ENCODE measurements at places on chromosomes 1 and 21.

- DNase-seq, result peak; percentile 69
These were observed 10.9 kb downstream of the ERRFI1 start for GRCh38 chr1:8015036-8015808.

DNA sequence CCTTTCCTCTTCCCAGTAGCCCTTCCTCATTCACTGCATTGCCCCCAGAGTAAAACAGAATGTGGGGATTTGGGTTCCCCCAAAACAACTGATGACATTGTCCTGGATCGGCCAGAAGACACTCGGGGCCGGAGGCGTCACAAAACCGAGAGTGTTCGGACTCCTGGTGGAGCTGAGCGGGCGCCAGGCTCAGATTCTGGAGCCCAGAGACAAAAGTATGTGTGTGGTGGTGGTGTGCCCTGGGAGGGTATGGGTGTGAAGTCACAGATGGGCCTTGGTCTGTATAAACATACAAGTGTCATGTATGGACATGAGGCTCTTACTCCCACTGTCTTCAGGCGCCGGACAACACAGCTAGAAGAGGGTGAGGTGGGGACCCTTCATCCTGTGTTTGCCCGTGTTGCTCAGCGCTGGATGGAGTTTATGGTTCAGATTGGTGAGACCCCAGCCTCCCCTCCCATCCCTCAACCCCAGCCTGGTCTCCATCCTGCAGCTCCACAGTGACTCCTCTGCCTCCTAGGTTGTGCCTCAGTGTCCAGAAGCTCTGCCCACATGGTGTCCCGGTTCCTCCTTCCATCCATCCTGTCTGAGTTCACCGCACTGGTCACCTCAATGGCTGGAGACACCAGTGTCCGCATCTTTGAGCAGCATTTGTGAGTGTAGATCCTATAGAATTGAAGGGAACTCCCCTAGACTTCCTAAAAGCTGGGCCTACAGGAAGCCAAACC is 12.4 kb downstream of the HYI start:
- no peak for DNase-seq

DNA sequence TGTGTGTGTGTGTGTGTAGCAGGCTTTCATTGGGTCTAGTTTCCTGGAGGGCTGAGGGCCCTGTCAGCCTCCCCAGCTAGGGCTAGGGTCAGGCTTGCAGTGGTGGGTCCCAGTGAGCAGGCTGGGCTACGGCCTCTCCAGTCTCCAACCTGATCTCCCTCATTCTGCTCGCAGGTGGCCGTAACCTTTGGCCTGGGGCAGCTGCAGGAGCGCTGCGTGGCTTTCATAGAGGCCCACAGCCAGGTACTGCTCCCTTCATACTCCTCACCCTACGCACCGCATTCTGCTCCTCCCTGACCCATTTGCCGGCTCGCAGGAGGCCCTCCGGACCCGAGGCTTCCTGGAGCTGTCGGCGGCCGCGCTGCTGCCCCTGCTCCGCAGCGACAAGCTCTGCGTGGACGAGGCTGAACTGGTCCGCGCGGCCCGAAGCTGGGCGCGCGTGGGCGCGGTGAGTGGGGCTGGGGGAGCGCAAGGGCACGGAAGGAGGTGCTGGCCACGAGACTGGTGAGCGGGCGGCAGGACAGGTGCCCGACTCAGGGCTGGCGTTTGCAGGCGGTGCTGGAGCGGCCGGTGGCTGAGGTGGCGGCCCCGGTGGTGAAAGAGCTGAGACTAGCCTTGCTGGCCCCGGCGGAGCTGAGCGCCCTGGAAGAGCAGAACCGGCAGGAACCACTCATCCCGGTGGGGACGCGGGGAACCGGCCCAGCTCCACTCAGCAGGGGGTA is 4.7 kb downstream of the BTBD19 start:
- DNase-seq, result peak; percentile 28

DNA sequence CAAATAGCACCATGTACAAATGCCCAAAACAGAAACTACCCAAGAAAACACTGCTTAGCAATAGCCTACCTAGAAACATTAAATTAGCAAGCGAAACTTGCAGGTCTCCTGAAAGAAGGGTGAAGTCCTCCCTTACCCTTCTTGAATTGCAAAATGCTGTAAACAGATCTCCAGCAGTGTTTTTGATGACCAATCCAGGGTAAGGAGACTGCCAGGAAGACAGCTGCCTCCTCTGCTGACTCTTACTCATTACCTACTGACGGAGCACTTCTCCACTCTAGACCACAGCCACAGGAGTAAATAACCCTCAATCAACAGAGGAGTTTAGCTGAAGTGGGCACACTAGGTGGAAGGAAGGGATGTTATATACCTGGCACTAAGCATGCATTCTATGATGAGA is 32.2 kb upstream of the GADD45A start:
- no peak for DNase-seq

DNA sequence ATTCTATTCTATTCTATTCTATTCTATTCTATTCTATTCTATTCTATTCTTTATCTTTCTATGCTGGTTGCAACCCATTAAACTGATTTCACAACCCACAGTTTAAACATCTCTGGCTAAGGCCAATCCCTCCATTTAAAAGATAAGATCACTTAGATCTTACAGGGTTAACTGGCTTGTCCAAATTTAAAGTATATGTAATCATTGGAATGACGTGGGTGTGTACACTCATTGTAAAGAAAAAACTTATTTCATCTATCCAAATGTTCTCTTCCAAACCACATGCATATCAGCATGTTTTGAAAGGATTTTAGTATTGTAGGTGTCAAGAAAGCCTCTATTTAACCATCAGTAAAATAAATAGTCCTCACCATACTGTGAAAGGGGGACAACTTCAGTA is 299.6 kb upstream of the RUNX1 start:
- DNase-seq, result no peak

GRCh38 chr1:154767315-154768240 is 102.5 kb downstream of the KCNN3 start:
- no peak for DNase-seq

GRCh38 chr1:59688976-59689375 is 125.8 kb upstream of the HOOK1 start:
- DNase-seq, result no peak

GRCh38 chr1:157404063-157404501 is 148.2 kb downstream of the FCRL5 start:
- no peak for DNase-seq

DNA sequence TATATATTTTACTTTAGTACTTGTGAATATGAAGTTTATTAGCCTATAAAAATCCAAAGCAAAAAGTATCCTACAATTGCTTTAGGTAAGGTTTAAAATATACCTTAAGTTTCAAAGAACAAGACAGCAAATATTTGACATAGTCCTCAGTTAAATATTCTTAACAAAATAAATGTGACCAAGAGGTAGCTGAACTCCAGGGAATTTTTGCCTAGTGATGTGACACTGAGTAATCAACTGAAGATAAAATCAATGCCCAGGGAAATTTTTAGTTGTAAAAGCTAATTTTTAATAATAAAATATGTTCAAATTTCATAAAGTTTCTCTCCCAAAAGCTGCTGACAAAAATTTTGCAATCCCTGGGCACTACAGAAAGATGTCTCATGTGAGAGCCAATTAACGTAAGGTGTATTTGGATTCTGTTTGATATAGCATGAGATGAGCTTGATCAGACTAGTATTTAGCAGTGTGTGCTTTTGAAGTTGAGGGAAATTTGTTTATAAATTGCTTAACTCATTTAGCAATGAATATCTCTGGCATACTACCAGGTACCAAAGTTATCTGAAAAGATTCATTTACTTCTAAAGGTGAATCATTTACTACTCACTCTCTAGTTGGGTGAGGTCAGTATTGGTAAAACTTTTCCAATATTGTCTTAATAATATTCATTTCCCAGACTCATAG is 80.2 kb upstream of the PALMD start:
- no peak for DNase-seq

DNA sequence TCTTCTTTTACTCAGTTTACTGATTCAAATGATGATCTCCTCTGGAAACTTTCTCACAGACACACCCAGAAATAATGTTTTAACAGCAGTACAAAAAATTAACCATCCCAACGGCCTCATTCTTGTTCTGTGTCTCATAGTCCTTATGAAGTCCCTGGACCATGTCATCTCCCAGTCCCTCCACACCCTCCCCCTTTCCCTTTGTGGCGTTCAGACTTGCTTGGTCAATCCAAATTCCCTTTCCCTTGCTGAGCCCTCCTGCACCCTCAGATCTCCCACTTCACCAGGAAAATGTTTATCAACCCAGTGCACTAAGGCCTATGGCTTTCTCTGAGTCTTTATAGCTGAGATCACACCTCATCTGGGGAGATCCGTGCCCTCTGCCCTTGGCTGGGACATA is 85.9 kb downstream of the CENPF start:
- no peak for DNase-seq

- no peak for DNase-seq
These were observed 475.4 kb downstream of the PTBP2 start for GRCh38 chr1:97196825-97197516.

- DNase-seq, result no peak
These were observed at the start of gene PCP4 for GRCh38 chr21:39867198-39867650. TSS of gene PCP4 (plus strand) at chr21:39867438. CDS start at chr21:39867502, 64 bp downstream.

DNA sequence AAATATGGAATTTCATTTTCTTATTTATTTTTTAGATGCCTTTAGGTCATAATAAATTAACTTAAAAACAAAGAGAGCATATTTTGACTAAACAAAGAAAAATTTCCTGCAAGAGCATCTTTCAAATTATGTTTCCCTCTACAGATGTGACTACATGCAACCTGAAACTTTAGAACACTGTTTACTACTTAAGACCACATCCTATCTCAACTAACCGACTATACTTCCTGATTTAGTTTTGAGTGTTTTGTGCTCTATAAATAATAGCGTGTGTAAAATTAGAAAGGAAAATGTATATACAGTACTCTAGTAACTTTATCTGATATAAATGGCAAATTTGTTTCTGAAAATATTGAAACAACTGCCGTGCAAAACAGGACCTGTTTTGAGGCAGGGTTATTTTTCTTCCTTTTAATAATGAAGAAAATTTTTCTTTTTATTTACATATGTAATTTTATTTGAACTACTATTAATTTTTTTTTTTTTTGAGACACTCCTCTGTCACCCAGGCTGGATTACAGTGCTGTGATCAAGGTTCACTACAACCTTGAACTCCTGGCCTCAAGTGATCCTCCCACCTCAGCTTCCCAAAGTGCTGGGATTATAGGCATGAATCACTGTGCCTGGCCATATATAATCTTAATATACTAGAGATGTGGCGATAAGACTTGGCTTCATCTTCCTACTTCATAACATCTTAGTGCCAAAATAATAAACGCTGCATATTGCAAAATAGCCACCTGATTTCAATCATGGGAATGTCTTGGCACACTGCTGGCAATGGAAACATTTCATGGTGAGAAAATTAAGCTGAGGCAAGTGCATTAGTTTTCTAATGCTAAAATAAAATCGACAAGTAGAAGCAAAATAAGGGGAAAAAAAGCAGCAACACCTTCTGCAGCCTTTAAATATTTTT is 12.3 kb downstream of the ZRANB2 start:
- no peak for DNase-seq

DNA sequence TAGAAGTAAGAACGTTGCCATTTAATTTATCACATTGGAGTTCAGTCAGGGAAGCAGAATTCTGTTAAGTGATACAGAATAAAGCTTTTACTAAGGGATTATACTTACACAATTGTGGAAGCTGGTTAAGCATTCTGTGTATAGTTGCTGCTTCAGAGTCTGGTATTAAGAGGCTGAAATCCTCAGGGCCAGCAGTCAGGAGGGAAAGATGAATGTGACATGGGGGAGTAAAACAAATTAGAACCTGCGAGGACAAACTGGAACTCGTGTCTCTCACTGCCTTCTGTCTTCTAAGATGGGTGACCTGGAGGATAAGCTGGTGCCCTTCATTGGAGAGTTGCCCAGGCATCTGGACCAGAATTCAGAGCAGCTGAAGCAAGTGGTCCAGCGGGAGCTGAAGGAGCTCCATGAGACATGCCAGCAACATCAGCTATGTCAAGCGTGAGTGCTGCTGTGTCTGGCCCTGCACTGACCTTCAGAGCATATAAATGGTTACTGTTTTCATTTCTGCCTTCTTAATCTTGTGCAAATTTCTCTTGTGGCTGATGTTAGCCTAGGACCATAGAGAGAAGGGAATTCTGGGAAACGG is 23.0 kb downstream of the MARK1 start:
- DNase-seq, result no peak

- DNase-seq, result no peak
These were observed 13.3 kb downstream of the TRIM11 start for GRCh38 chr1:228393268-228393701.

- DNase-seq, result peak; percentile 57
These were observed 67.2 kb upstream of the RUNX3 start for GRCh38 chr1:24996983-24997893.

GRCh38 chr1:230266456-230266855 is 159.7 kb downstream of the PGBD5 start:
- DNase-seq, result no peak

DNA sequence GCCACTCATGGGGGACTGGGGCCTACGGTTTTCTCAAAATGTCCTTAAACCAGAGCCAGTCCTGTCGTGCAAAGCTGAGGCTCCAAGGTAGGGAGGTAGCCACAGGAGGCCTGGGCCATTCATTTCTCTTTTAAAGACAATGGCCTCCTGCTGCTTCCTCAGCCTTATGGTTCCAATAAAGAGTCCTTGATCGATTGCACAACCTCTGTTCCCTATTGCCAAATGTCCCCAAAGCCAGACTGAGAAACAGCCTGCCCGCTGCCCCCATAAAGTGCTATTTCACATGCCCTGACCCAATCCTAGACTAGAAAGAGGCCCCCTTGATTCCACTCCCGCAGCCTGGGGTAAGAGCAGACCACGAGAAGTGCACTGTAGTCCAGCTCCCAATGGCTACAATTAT is 166.7 kb downstream of the CLIC6 start:
- DNase-seq, result no peak
